Activated CD4-positive, CD25-positive, alpha-beta regulatory T cell (primary cell): ENCODE measurements at places on chromosomes 11 and 22.

DNA sequence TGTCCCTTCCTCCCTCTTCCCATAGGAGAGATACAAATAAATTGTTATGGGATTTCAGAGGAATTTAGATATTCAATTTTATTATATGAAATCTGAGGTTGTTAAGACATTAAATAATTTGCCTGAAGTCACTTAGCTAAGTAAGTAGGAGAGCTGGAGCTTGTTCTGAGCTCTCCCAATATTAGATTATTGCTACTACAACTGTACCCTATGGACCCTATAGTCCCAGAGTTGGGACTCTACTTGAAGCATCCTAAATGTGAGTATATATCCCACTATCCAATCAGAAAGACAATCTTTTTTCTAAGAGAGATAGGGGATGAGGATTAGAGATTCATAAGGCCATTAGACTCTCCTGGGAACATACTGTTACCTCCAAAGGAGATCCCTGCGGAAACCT, 1130.0 kb downstream of the DLG2 start:
- DNase-seq, result no peak

DNA sequence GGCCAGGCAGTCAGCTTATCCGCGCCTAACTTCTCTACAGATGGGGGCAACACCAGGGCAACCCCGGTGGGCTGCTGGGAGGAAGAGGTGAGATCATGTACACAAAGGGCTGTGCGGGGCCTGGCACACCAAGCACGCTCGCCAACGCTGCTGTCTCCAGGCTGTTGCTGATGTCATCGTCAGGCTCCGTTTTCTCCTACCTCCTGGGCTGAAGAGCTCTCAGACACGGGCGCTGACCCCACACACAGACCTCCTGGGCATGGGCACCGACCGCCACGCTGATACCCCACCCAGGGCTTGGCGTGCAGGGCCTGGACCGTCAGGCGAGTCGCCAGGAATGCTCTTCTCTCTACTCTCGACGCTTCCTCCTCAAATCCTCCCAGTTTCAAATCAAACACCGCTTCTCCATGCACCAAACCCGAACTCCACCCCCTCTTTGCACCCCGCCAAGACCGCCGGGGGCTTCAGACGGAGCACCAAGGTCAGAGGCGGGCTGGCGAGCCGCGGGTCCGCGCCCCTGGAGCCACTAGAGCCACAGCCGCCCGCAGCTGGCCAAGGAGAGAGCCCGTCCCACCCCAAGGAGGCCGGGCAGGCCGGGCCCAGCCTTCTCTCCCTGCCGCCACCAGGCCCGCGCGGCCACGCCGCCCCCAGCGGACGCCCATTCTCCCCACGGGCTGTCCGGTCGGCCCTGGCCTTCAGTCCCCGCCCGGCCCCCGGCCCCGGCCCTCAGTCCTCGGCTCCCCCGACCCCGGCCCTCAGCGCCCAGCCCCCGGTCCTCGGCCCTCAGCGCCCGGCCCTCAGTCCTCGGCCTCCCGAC, 772 bp downstream of the SBF1 start:
- no peak for DNase-seq

DNA sequence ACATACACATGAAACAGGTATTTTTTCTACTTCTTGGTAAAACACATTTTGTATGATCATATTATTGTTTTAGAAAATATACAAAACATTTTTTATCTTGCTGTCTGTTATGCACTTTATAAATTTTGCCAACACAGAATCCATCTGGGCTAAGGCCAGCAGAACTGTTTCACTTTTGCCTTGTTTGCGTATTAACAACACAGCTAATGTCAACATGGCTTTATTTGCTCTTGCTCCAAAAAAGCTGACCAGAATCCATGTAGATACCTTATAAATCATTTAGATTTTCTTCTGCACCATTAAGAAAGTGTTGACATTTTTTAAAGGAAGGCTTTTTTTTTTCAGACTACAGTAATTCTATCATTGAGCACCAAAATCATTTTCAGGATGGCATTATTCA, 58.1 kb upstream of the PGR start:
- no peak for DNase-seq

- DNase-seq, result no peak
Observed at GRCh38 chr11:11085580-11085979, 227.7 kb upstream of the ZBED5 start.

DNA sequence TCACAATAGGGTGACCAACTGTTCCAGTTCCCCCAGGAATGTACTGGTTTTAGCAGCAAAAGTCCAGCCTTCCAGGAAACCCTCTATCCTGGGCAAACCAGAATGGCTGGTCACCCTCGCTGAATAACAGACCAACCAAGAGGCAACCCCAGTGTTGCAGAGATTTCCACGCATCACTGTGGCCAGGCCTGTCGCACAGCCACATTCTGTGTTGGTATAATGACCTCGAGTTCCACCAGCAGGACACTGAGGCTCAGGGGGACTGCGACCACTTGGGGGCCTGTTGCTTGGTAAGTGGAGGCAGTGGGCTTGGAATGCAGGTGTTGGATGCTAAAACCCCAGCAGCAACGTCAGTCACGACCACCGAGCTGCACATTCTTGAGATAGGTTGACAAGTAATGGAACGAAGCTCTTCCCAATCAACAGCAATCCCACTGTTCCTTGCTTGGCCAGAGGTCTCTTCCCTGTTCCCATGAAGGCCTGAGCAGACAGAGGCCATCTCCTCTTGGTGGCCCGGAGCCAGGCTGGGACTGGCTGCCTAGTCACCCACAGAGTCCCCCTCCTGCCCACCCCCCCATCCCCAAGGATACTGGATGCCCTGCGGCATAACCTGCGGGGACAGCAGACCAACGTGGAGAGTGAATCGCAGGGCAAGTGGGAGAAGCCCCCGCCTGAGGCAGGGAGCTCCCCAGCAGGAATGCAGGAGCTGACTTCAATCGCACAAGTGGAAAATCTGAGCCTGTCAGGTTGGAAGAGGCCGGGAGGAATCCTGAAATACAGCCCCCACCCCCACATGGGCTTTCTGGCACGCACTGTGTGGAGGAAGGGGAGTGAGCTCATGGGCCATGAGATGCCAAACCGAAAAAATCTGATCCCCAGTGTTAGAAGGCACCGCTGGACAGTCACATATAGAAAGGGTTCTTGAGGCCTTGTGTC, 43.4 kb upstream of the MN1 start:
- DNase-seq, result no peak

DNA sequence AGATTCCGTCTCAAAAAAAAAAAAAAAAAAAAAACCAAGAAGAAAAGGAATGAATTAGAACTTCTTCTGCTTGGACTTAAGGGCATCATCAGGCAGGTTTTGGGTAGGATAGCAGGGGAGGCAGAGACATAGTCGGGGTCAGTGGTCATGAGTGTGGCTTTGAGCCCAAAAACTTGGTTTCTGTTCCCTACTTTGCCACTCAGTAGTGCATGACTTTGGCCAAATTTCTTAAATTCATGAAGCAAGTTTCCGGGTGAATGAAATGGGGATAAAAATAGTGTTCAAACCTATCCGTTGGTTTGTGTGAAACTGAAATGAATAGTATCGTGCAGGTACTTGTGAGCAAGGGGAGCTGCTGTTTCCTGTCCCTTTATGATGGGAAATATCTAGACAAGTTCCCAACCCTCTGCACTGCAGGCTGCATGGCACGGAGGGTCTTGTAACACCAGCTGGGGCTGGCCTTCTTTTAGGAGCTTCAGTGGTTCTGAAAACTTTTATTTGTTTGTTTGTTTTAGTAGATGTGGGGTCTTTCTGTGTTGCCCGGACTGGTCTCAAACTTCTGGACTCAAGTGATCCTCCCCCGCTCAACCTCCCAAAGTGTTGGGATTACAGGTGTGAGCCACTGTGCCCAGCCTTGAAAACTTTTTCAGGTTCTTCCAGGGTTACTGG, 18.4 kb downstream of the NEAT1 start:
- no peak for DNase-seq

DNA sequence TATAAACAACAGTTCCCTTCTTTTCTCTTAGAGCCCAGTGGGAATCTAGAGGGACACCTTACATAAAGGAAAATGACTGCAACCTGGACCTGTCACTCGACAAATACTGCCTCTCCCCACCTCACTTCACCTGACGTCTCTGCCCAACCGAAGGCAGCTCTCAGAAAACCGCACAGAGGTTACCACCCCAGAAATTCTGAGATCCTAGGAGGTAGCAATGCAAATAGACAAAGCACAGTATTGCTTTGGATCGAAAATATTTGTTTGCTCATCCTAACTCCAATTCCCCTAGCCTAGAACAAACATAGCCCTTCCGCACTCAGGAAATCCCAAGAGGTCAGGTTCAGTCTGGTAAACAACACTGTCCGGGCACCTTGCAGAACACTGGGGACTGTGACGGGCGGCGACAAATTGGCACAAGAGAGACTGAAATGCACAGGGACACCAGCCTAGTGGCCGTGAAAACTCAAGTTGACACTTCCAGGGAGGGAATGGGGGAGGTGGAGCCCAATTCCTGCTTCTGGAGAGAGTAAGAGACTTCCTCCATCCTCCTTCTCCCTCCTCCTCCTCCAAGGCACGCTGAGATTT, 420 bp upstream of the TRIM44 start:
- DNase-seq, result no peak

- DNase-seq, result peak; percentile 39
Observed at GRCh38 chr11:2194877-2195755, 23.5 kb upstream of the TH start.

GRCh38 chr11:79116600-79116999, 324.2 kb downstream of the TENM4 start:
- DNase-seq, result no peak

DNA sequence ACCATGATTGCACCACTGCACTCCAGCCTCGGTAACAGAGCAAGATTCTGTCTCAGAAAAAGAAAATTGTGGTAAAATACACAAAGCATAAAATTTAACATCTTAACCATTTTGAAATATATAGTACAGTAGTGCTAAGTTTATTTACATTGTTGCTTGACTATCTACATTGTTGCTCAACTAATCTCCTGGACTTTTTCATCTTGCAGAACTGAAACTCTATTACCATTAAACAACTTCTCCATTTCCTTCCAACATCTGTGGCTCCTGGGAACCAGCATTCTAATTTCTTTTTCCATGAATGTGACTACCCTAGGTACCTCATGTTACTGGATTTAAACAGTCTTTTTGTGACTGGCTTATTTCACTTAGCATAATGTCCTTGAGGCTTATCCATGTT, 13.5 kb upstream of the VWA5A start:
- no peak for DNase-seq

GRCh38 chr22:35072925-35073324, 7.0 kb downstream of the ISX start:
- DNase-seq, result no peak

DNA sequence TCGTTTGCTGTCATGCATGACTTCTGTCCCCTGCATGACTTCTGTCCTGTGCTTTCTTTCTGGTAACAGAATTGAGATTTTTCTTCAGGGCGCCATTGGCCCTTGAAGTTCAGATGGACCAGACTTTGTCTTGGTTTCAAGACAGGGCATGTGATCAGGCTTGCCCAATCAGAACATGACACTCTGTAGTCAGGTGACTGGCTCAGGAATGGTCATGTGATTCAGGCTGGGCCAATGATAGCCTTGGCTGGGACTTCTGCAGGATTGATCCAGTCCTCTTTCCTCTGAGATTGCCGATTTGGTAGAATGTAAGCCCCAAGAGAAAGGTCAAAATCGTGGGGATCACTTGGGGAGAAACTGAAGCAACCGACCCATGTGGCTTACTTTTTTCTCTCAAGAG, 90.5 kb upstream of the ALX4 start:
- no peak for DNase-seq

DNA sequence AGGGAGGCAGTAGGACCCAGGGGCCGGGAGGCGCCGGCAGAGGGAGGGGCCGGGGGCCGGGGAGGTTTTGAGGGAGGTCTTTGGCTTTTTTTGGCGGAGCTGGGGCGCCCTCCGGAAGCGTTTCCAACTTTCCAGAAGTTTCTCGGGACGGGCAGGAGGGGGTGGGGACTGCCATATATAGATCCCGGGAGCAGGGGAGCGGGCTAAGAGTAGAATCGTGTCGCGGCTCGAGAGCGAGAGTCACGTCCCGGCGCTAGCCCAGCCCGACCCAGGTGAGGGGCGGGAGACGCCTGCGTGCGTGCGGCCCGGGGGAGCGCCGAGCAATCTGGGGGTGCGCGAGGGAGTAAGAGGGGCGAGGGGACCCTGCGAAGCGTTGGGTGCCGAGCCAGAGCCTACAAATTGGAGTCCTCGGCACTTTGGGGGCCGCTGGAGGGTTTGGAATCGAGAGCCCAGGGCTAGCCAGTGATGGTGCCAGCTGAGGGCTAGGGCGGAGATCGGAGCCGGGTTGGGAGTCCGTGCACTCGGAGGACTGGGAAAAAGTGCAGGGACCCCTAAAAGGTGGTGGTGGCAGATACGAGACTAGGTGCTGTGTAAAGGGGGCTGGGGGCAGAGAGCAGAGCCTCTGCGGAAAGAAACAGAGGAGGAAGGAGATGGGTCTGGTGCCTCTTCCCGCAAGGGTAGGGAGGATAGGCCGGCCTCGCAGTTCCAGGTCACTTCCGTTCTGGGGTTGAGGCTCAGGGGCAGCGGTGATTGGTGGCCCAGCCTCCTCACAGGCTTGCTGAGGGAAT, at the start of gene SERPINH1:
SERPINH1 (plus strand) TSS at position 206 of the 788 bp plus-strand sequence. CDS start 4,097 bp downstream, outside the sequence.
- DNase-seq, result no peak

DNA sequence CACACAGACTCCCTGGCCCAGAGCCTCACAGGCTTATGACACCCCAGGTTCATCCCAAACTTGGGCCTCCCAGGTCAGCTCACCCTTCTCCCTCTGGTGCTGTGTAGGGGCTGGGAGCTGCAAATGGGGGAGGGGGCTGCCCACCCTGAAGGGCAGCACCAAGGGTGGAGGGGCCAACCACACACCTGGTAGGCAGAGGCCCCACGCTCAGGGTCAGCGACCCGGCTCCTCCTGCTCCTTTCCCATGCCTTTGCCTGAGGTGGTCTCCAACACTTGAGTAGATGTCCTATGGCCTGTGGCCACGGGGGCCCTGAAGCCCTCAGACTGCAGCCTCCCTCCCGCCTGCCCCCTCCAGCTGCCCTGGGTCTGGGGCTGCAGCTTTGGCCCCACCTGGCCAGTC, 3.4 kb downstream of the DGCR6 start:
- DNase-seq, result no peak

DNA sequence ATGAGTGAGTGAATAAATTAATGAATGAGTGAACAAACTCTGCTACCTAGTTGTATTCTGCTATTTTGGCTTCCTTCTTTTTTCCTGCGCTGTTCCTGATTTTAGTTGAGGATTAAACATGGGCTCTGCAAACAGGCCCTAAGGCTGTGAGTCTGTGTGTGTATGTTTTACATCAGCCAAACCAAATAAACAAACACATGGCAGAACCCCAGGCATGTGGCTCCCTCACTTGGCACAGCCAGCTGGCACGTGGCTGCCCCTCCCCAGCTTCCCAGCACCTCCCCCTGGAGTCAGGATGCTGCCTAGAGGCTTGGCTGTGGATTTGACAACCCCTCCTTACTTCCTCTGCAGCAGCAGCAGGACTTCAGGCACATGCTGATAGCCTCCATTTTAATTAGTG, 593.2 kb downstream of the INSC start:
- DNase-seq, result no peak

GRCh38 chr11:123532131-123532530, 102.1 kb downstream of the GRAMD1B start:
- no peak for DNase-seq

- DNase-seq, result no peak
Observed at GRCh38 chr11:103623933-103624332, 412.5 kb upstream of the DDI1 start.

- DNase-seq, result no peak
Observed at GRCh38 chr11:68313574-68314202, 1.3 kb downstream of the LRP5 start.

- DNase-seq, result no peak
Observed at GRCh38 chr11:123654566-123655081, at the start of gene SCN3B. TSS of gene SCN3B (minus strand) at chr11:123654624. CDS start at chr11:123653801, 823 bp downstream.

GRCh38 chr11:128576555-128576954, 10.8 kb downstream of the ETS1 start:
- DNase-seq, result no peak

- no peak for DNase-seq
Observed at GRCh38 chr11:32852207-32852606, 22.5 kb downstream of the PRRG4 start.
